ENCODE measurements at places on chromosomes 6 and 20.

DNA sequence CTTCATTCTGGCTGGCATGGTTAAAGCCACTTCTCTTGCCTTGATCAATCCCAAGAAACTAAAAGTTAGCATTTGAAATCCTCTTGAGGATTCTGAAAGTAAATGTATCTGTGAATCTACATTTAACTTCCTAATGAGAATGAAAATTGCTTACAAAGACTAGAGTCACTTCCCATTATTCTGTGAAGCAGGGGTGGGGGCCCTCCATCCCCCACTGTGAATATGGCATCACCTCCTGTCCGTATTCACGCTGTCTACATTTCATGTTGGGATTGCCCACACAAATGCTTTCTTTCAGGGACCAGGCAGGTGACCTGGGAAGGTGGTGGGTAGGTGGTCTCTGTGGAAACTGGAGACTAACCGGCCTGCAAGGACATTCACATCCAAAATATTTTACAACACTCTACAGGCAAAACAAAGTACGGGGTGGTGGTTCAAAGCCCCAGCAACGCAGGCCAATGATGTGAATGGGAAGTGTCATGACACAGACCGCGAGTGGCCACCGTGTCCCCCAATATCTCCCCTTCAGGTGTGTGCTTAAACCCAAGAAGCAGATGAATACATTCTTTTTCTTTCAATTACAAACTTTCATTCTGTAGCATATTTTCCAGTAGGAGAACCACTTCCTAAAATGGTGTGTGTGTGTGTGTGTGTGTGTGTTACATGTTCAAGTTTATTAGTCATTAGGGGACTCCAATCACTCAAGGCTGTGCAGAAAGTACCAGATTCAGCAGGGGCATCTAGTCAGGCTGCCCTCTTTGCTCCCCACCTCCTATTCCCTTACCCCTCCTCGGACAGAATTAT lies 132.2 kb downstream of the PRND start:
- no peak for DNase-seq

- DNase-seq, result no peak
Measured at GRCh38 chr6:158834675-158835385, 15.7 kb upstream of the EZR start.

GRCh38 chr6:44339763-44340625 lies 2.5 kb upstream of the SPATS1 start:
- DNase-seq, result no peak

DNA sequence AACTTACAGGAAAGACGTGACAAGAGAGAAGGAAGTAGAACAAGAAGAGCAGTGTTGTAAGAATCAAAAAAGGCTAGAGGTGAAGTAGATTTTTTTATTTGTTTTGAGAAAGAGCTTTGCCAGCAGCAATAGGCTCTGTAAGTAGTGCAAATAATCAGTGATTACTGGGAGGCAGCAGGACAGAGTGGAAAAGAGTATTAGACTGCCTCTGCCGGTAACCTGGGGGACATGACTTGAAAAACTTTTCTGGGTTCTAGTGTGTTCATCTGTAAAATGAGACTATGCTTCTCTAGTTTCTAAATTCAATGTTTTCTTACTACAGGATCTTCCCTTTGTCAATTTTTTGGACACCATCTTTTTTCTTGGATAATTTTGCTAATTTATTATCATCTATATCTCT lies 5.8 kb upstream of the IRAK1BP1 start:
- DNase-seq, result no peak

GRCh38 chr6:78615430-78615904 lies 251.9 kb upstream of the IRAK1BP1 start:
- DNase-seq, result no peak
